Activated naive CD4-positive, alpha-beta T cell treated with anti-CD3 and anti-CD28 coated beads for 36 hours (primary cell): ENCODE measurements at places on chromosomes 12 and 14. TPM values are rescaled to one million over a fixed set of nuclear protein-coding genes. Genes with fewer than 3 reads are reported as not detected.

GRCh38 chr14:55914771-55915170, 203.4 kb upstream of the PELI2 start:
- DNase-seq: no peak

TMEM229B gene
- total RNA-seq: 0.49 TPM

- no peak for DNase-seq
Observed at GRCh38 chr14:81589381-81590065, 55.9 kb upstream of the SEL1L start.

GRCh38 chr14:33350366-33350990, 411.8 kb downstream of the NPAS3 start:
- DNase-seq: no peak

TAS2R43 gene
- 0.26 TPM for total RNA-seq

FAM181A gene
- not detected for total RNA-seq

DNA sequence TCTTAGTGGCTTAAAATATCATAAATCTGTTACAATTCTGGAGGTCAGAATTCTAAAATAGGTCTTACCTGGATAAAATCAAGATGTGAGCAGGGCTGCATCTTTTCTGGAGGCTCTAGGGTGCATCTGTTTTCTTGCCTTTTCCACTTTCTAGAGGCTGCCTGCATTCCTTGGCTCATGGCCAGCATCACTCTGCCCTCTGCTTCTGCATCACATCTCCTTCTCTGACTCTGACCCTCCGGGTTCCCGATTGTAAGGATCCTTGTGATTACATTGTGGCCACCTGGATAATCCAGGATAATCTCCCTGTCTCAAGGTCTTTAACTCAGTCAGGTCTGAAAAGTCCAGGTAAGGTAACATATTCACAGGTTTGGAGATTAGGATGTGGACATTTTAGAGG, 11.0 kb upstream of the BMP4 start:
- no peak for DNase-seq

- DNase-seq: no peak
Observed at GRCh38 chr14:103074729-103075367, 9.2 kb upstream of the LBHD2 start.

DNA sequence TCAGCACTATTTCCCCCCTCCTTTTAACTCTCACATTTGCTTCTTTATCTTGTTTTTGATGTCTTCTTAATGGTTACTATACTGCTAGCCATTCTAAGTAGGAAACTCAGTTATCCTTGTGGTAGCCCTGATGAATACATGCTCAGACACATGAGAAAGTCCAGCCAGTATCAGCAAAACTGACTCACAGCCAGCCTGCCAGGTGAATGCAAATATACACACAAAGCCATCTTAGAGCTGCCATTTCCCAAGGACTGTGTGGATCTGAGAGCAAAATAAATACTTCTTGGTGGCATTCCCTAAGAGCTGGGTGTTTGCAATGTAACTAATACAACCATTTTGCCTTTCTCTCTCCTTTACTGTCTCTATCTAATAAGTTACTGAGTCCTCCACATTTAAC, 455.2 kb downstream of the CCER1 start:
- no peak for DNase-seq

TCL1B gene
- not detected for total RNA-seq

HNF1A gene
- not detected for total RNA-seq

DNA sequence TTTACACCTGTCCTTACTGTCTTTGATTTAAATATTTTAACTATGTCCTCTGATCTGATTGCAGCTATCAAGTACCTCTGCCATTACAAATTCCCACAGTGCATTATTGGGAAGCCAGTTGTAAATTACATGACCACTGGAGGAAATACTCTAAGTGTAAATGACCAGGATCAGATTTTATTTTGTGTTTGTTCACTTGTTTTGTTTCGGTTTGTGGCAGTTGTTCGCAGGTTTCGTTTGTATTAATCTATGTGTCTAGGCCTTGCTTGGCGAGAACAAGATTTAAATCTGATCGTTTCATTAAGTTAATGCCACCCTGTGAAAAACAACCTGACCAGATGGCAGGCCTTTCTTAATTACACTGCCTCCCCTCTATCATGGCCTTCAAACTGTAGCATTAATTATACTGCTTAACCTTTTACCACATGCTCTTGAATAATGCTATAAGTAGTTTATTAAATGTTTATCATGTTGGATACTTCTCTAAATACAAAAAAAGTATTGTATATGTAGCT, 990.1 kb downstream of the TMTC2 start:
- no peak for DNase-seq

RNASE1 gene
- total RNA-seq: not detected

GRCh38 chr12:84070292-84070691, 842.3 kb downstream of the SLC6A15 start:
- DNase-seq: no peak

DNA sequence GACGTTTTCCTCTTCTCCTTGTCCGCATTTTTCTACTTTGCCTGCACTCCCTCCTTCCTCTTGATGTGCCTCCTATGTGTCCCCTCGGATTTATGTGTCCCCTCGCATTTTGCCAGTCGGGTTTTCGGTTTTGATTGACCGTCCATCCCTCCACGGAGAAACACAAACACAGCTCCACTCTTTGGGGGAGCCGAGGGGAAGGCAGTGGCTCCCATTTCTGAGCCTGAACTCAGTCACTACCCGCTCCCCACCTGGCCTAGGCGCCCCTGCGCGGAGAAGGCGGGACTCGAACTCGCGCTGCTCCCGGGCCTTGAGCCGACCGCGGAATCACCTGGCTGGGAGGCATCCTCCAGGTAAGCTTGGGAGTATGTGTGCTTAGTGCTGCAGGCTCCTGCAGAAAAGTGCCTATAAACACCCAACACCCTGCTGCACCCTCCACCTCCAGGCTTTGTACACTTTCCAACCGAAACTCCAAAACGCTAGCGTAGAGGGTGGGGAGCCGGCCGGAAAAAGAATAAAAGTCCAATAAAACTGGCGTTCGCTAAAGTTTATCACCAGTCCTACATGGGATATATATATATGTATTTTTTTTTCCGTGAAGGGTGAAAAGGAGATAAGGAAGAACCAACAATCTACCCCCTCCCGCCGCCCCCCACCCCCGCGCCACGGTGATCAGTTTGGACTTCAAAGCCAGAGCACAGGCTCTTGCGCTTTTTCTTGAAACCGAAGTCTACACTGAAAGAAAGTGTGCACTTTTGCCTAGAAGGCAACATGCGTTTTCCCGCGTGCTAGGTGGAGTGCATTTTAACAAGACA, 3.3 kb upstream of the CCND2 start:
- DNase-seq: peak; percentile 67

DNA sequence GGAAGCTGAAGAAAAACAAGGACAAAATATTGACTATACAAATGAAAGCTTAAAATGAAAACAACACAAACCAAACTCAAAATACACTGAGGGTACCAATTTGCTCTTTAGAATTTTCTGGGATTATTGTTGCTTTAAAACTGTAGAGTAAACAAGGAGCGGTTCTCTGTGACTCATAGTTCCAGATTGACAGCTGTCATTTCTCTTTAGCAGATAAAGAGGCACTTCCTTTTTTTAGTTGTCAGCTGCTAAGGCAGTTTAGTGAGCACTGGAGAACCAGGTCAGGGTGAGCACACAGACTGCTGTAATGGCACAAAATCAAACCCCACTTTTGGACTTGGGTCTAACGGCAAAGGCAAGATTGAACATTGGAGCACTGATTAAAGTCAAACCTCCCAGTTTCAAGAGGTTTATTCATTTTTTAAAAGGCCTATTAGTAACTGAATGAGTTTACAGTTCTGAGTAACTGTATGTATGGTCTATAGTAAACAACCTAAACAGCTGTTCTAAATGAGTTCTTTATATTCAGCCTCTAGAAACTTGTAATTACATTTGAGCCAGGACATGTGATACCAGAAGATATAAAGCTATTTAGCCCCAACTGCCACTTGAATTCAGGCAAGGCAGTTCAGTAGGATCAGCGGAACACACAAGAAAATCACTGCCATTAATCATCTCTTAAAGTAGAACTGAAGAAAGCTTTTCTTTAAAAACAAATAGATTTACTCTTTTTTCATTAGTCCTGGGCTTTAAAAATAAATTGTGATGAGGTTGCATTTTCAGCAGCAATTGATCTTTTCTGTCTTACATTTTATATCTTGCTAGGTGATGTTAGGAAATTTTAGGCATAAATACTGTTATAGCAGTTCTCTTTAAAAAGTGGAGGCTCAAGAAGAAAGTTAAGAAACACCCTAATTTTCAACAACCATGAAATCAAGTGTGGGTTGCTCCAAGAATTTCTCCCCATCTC, 71.7 kb upstream of the PRICKLE1 start:
- no peak for DNase-seq

- DNase-seq: no peak
Observed at GRCh38 chr12:112199136-112199535, 73.8 kb downstream of the TRAFD1 start.

DNA sequence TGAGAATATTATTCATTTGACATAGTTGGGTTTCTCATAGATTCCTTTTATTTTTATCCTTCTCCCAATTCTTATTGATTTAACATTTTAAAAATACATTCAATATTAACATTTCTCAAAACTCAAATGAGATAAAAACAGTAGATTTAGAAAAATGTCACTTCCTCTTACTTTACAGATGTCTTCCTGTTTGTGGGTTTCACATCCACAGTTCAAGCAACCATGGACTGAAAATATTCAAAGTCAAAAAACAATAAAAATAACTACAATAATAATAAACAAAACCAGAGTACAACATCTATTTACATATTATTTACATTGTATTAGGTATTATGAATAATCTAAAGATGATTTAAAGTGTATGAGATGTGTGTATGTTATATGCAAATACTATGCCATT, 111.3 kb upstream of the SLC16A7 start:
- DNase-seq: no peak

GRCh38 chr12:64269161-64269560, 47.1 kb upstream of the KICS2 start:
- DNase-seq: no peak

- DNase-seq: no peak
Observed at GRCh38 chr14:92956961-92957360, 34.0 kb downstream of the CHGA start.

CAMKK2 gene
- 18.8 TPM for total RNA-seq

DNA sequence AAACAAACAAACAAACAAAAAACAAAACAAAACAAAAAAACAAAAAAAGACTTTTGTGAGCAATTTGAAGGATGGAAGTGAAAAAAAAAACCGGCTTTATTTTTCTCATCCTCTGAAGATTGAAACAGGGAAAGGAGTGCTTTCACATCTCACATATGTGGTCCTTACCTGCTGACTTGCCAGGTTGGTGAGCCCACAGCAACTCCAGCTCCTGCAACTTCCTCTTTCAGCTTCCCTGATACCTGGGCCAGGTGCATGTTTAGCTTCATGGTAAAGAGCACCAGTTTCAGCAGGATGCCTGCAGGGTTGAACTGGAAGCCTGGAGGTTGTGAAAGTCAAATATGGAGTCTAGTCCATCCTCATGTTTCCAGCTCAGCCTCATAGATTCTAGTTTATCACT, 221.2 kb upstream of the OTX2 start:
- no peak for DNase-seq

PTPRO gene
- total RNA-seq: 0.25 TPM

- no peak for DNase-seq
Observed at GRCh38 chr14:95183532-95184412, 26.4 kb upstream of the DICER1 start.

DNA sequence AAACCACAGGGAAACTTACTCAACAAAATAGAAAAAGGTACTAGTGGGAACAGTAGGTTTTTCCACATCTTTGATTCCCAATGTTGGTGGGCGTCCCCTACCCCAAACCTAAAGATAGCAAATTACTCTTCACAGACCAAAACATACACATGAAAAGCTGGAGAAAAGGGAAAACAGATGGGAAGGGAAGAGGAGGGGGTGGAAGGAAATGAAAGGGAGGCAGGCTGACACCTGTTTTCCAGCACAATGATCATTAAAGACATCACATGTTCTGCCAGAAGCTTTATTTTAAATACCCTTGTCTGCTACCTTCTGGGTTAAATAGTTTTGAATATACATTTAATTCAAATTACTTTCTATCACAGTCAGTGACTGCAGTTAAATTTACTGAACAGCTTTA, 1617.9 kb upstream of the SEL1L start:
- DNase-seq: no peak

HVCN1 gene
- 3.1 TPM for total RNA-seq

STAB2 gene
- total RNA-seq: not detected

KRT75 gene
- total RNA-seq: not detected

GRCh38 chr12:25992026-25992782, 33.7 kb downstream of the RASSF8 start:
- DNase-seq: no peak

DNA sequence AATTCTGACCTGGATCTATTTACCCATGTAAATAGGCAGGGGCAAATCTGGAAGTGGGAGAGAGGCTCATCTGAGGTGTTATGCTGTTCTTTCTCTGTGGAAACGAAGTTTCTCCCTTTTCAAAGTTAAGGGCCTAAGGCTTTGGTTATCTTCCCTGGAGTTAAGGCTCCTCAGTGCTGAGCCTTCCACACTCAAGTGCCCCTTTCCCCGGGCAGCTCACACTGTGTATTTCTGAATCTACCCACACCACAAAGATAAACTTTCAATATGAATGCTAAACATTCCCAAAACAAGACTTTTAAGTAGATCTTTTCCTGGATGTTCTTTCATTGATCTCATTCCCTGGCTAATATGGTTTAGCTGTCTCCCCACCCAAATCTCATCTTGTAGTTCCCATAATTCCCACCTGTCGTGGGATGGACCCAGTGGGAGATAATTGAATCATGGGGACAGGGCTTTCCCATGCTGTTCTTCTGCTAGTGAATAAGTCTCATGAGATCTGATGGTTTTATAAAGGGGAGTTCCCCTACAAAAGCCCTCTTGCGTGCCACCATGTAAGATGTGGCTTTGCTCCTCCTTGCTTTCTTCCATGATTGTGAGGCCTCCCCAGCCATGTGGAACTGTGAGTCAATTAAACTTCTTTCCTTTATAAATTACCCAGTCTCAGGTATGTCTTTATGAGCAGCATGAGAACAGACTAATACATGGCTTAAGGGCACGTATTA, 251.1 kb downstream of the NAV3 start:
- no peak for DNase-seq

DNA sequence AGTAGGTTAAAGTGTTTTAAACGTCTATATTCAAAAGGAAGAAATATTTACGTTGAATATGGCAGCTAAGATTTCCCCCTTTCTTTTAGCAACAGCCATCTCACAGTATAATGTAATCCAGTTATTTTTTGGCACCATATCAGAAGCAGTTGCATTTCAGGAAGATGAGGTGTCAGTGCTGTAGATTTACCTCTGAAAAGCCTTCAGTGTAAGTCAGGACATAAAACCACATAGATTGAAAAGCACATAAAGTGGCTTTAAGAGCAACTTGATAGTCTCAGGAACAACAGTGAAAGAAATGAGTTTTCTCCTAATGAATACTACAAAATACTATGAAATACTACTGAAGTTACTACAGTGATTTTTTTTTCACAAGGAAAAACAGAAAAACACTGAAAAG, 6.9 kb downstream of the MLH3 start:
- DNase-seq: no peak

CPNE6 gene
- not detected for total RNA-seq

DNA sequence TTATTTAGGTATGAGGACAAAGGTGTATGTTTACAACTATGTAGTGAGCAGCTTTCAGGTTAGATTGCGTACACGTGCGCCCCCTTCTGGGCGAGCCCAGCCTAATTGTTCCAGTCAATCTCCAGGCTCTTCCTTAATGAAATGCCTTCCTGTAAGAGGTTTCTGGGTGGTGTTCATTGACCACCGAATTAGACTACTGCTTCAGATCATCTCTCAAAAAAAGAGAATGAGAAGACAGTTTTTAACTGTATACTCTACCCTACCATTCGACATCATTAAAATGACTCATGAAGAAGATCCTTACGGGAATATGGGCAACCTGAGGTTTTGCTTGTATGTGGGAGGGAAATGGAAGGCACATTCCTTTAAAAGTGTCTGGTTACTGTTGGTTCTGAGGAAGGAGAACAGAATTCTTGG, 2.1 kb downstream of the LUM start:
- peak; percentile 74 for DNase-seq
